ENCODE measurements at places on chromosomes 1 and 21.

DNA sequence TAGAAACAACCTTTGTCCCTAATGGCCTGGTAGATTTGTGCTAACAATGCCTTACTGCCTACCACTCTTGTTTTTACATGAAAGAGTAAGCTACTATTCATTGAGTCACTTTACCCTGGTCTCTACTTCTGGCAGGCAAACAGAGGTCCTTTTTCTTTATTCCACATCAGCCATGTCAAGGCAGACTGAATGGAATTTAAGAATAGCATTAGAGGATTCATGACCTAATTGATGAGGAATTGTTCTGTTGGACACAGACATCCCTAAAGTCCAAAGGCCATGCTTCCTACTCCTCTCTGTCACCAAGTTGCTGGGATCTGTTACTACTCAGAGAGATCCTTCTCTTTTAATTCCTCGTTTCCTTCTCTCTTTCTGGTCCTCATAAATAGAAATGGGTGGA, 229.1 kb upstream of the ZP4 start:
- no peak for DNase-seq

GRCh38 chr1:190172651-190173430, 304.8 kb downstream of the BRINP3 start:
- peak; percentile 36 for DNase-seq

GRCh38 chr1:108601708-108602410, 42.0 kb downstream of the EEIG2 start:
- DNase-seq, result no peak

DNA sequence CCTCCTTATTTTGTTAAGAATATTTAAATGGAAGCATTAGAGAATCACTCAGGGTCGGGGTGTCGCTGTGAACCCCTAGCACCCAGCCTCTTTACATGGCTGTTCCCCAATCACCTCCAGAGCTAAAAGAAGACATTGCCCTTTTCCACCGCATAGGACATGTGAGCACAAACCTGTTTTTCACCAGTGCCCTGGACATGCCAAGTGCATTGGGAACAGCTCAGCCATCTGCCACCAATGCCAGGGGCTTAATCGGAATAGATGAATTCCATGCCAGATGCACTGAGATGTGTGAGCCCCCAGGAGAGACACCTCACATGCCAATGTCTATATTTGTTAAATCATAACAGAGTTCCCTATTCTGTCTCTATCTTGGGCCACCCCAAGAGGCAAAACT, 33.3 kb downstream of the EIF2D start:
- no peak for DNase-seq

- DNase-seq, result no peak
Observed at GRCh38 chr1:228157729-228158126, 7.9 kb upstream of the IBA57 start.

GRCh38 chr1:95073446-95073845, 695 bp upstream of the ALG14 start:
- DNase-seq, result no peak

GRCh38 chr1:184567009-184567408, 180.2 kb downstream of the C1orf21 start:
- DNase-seq, result no peak
